Astrocyte of the spinal cord (primary cell): ENCODE measurements at places on chromosomes 6 and 20.
A peak's percentile ranks its signal among the peaks of the same experiment; 100 is the strongest.

GRCh38 chr6:106143665-106144064 is 57.5 kb downstream of the PRDM1 start:
- DNase-seq, result no peak

DNA sequence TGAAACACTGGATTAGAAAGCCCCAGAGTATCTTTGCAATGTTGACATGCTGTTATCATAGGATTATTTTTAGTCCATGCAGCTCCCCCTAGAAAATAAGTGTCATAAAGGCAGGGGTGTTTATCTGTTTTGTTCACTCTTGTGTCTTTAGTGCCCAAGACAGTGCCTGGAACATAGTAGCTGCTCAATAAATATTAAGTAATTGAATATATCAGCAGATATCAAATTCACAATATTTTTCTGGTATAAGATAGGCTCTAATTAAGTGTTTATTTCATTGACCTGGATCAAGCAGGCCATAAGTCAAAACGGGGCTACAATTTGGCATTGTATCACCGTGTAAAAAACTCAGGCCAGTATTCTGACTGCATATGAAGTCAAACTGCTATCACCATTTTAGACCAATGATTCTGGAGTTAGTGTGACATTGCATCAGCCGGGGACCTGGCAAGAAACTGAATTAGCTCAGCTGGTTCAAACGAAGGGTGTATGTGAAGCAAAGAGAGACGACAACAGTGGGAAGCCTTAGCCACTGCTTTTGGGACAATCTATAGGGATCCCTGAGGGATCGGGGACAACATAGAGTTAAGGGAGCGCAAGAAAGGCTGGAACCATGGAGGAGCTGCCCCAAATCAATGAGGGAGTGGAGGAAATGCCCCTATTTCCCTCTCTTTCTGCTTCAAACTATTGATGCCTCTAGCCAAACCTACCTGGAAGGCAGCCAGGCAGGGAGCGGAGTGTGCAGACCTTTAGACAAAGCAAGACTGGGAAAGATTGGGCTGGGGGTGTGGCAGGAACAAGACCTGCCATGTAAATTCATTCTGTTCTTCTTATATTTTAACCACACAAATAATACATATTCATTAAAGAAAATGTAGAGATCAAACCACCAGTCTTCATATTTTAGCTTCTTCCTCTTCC is 112.2 kb downstream of the PLEKHG1 start:
- no peak for DNase-seq

DNA sequence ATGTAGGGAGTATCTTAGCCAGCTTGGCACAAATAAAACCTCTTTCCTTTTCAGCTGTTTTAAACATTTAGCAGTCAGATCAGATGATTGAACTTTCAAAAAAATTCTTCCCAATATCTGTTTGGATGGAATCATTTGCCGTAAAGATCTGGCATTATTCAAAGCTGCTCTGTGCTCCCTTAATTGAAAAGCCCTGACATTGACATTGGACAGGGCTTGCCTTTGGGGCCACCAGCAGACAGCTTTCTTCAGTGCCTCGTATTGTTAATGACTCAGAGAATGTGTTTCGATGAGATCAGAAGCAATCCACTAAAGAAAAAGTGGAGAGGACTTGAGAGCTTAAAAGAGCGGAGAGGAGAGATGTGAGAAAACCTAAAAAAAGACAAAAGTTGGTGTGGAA is 343.5 kb downstream of the NRN1 start:
- DNase-seq, result no peak

- DNase-seq, result no peak
Observed at GRCh38 chr6:80134065-80134464, 27.6 kb downstream of the BCKDHB start.

- no peak for DNase-seq
Observed at GRCh38 chr6:154890874-154891273, 104.2 kb upstream of the TIAM2 start.

DNA sequence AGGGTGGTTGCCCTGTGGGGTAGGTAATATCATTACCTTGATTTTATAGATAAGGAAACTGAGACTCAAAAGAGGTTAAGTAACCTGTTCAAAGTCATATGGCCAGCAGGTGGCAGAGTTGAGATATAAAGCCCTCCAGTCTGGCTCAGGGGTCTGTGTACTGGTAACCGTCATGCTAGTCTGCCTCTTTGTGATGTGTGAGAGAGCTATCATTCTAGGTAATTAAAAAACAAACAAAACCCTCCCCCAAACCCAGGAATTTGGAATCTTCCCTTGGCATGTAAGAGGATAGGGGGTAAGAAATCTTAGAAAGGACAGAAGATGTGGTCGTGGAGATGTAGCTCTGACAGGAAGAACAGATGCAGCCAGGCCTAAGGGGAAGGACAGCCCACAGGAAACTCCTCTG is 206.0 kb downstream of the CDC5L start:
- DNase-seq, result peak; percentile 76

- DNase-seq, result no peak
Observed at GRCh38 chr6:42220807-42221206, 3.1 kb upstream of the MRPS10 start.

DNA sequence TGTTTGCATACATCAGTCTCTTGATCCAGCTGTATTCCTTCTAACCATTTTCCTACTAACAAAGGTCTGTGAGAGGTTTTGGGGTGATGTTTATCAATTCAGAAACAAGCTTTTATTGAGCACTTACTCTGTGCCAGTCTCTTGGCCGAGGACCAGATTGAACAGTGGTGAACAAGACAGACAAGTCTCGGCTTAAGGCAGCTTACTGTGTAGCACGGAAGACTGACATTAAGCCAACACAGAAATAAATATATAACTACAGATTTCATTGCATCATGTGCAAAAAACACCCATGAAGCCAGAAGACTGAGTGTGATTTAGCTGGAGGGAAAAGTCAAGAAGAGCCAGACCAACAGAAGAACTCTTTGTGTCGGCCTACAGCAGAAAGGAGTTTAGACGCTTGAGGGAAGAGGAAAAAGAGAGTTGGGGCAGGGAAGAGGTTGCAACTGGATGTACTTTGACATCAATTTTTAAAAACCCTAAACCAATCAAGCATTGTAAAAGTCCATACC is 549.6 kb upstream of the CITED2 start:
- DNase-seq, result no peak

DNA sequence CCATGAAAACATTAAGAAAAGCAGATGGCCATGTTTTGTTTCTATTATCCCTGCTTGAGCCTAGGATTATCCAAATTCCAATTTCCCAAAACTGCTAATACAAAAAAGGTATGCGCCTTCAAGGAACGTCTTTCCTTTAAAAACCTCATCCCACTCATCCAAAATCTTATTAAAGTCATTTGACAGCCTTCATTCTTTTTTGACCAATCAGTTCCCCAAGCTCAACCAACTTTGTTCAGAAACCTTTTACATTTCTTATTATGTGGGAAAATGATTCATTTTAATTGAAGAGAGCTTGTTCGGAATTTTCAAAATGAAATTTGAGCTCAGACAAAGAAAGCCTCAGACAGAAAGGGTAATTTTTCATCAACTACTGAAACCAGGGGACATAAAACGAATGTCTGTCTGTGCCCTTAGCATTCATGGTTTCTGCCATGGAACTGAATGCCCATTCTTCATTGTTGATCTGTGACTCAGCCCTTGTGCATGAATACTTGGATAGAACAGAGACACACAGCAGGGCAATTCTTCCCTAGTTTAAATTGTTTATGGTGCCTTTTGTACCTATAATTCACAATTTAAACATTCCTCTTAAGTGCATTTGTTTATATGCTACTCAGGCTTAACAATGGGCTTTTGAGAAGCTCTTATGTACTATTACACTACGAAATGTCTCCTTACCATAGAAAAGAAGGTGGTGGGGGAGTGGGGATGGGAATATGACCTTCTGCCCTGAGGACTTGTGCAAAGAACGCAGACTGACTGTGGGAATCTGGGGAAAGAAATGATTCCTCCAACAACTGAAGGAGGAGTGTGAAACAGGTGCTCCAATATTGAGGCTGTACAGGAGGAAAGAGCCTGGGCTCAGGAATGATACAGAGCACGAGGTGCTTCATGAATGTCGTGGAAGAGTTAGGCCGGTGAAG is 49.8 kb upstream of the ERVFRD-1 start:
- DNase-seq, result peak; percentile 68

DNA sequence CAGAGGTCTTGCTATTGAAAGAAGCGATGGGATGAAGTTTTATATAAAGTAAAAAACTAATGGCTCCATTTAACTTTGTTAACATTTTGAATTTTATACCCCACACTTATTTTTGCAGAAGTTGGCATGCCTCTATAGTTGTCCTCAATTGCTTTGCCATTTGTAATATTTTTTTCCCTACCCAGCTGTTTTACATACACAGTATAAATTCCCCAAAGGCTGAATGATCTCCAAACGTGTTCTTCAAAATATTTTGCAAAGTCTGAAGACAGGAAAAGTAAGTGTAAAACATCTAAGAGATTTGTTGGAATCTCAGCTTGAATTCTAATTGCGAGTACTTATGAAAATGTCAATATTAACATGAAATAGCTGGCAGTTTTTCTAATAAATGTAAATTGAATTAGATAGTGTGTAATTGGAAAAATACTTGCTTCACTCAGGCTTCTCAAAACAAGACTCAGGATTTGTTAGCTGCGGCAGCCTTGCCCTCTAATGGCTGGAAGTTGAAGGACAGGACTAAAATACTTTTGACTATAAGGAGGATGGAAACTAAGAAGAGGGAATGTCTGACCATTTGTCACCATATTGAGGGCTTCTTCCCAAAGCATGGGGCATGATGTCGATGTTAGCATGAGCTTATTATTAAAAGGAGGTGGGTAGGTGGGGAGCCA is 226.8 kb downstream of the UST start:
- DNase-seq, result peak; percentile 62

- DNase-seq, result no peak
Observed at GRCh38 chr20:49318430-49319207, 40.8 kb upstream of the ZNFX1 start.

DNA sequence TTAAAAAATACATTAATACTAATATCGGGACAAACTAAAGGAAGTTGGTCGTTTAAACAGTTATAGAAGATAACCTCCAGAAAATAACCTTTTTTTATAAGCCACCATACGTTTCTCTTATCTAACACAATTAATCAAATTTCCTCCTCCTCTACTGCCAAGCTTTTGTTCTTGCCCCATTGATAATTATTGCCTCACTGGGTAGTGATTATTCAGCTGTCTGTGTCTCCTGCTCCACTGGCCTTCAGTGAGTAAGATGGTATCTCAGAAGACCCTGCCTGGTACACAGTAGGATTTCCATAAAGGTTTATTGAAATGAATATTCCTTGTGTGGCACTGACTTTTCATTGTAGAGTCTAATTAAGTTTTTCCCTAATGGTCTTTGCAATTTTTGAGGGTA is 165.5 kb upstream of the SCGN start:
- DNase-seq, result no peak

DNA sequence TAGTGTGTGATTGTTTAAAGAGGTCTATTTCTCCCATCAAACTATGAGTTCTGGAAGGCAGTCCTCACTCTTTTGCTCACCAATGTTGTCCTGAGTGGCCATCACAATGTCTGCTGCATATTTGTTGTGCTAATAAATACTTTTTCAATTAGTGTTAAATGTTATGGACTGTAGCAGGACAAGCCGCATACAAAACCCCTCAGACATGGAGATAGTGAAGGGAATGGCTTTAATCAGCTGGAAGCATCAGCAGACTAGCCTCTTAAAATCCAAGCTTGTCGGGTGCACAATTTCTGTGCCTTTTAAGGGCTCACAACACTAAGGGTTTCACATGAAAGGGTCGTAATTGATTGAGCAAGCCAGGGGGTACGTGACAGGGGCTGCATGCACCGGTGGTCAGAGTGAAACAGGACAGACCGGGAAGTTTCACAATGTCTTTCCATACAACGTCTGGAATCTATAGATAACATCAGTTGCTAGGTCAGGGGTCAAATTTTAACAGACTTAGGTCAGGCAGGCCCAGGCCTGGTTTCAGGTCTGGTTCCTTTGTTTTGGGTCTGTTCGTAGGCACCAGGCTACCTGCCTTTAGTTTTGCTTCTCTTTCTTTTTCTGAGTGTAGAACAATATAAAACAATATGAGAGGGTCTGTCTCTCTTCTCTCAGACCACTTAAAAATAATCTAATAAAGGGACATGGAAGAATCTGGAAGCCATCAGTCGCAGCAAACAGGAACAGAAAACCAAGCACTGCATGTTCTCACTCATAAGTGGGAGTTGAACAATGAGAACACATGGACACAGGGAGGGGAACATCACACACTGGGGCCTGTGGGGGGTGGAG is 327.6 kb upstream of the HTR1E start:
- DNase-seq, result no peak

DNA sequence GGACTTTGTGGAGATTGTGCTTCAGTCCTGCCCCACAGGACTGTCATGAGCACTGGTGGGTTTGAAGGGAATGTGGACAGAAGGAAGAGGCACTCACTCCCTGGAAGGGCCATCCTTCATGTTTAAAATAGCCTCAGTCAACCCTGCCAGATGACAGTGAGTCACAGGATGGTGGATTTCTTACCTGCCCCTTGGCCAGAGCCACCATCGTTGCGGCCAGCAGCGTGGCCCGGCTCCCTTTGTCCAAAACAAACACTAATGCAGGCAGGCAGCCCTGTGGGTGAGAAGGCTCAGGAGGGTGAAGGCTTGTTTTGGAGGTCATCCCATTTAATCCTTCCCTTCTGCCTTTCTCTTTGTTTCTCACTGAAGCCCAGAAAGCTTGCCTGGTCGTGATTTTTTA is 422.7 kb downstream of the CD83 start:
- DNase-seq, result peak; percentile 48

DNA sequence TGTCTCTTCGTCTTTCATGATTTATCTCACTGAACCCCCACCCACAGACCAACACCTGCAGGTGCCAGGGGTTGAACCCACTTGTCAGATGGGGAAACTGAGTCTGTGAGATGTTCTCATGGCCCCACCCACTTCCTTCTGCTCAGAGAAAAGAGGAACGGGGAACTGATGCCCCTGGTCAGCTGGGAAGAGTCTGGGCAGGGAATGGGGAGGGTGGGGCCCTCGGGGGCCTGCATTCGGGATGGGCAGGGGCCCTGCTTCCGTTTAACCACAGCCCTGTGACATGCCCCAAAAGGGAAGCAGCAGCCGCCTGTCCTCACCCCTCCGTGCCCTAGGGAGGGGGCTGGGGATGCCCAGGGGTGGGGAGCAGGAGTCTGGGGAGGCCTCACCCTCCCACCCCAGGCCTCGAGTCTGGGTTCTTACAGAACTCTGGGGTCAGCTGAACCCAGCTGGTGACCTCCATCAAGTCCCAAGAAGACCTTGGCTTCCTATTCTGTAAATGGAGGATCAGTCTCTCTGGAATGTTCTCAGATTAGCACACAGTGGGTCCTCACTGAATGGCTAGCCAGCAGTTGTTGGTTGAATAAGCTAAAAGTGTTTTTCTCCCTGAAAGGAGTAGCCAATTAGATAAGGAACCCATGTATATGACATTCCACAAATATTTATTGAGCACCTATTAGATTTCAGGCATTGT is 81.5 kb downstream of the CEBPB start:
- no peak for DNase-seq
